A549 treated with Hydrocortisone at 1 μM for 4 hours (cell line): ENCODE measurements at places on chromosomes 7 and 10. TPM values are rescaled to one million over a fixed set of nuclear protein-coding genes. Genes with fewer than 3 reads are reported as not detected.

The ADD3 gene
- 3.1 to 6.3 TPM (median 5.3 TPM) in 5 replicates for total RNA-seq

The MEPCE gene
- total RNA-seq: 41.5 to 47.6 TPM (median 43.3 TPM) in 5 replicates

The ATOH7 gene
- 0.10 to 0.27 TPM (median 0.22 TPM) in 5 replicates for total RNA-seq

The SPDYE18 gene
- total RNA-seq: 0.15 to 0.24 TPM in 2 of 5 replicates, not detected in the others

The SHTN1 gene
- 19.1 to 29.1 TPM (median 25.9 TPM) in 5 replicates for total RNA-seq
